Effector memory CD4-positive, alpha-beta T cell (primary cell): ENCODE measurements at places on chromosomes 3 and 15.

DNA sequence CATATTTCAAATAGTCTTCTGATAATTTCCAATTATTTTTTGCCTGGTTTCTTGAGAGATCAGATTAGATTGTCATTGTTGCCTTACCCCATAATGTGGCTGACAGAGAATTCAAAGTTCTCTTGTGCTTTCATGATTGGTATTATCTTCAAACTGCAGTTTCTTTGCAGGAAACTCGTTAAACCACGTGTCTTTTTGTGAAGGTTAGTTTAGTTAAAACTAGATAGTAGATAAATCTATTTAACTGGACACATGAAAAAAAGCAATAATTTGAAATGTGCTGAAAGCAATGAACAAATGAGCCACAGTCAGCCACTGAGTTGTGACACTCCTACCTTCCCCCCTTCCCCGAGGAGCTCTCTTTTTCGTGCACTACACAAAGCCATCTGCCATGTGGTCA lies 327.5 kb upstream of the UMPS start:
- DNase-seq: no peak
- no peaks in the 10 kb centered on the region for H3K4me1 ChIP-seq
- H3K27ac ChIP-seq: no peak overlapping the region
- no peaks in the 10 kb centered on the region for H3K36me3 ChIP-seq
- H3K4me3 ChIP-seq: no peak overlapping the region

DNA sequence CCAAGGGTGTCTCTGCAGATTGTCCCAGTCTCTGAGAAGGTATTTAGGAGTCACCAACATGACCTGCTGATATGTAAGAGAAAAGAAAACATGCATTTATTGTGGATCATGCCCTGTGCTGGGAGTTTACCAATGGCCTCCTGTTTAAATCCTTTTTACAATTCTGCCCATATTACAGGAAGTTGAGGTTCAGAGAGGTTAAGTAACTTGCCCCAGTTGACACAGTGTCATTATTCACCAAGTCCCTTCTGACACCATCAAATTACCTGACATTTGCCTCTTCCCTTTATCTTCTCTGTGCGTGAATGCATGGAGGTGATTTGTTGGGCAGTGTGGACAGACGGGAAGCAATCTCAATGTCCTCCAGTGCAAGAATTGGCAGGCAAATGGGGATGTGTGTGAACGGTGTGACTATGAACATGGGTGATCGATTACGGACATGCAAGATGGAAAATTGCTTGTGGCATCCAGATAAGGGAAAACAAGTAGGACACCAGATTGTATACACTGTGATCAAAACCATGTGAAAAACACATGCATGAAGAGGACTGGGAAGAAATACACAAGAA lies 27.3 kb downstream of the ZNF710 start:
- no peak overlapping the region for H3K27ac ChIP-seq
- no peak overlapping the region for H3K4me3 ChIP-seq
- H3K36me3 ChIP-seq: no peaks in the 10 kb centered on the region
- H3K27me3 ChIP-seq: no peaks in the 10 kb centered on the region

DNA sequence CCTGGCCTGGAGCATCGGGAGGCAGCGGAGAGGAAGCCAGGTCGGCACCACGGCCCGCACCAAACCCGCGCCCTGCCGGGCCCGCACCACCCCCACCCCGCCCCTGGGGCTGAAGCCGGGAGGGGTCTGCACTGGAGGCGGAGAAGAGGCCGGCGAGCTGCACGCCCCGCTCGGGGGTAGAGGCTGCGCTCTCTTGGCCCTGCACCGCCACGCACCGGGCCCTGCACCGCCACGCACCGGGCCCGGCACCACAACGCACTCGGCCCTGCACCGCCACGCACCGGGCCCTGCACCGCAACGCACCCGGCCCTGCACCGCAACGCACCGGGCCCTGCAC lies 41.4 kb downstream of the MUC20 start:
- H3K4me3 ChIP-seq: no peak overlapping the region
- H3K27me3 ChIP-seq: peaks cover 17% of the 10 kb centered on the region
- DNase-seq: no peak
- peaks cover 10% of the 10 kb centered on the region for H3K4me1 ChIP-seq
- no peak overlapping the region for H3K27ac ChIP-seq

DNA sequence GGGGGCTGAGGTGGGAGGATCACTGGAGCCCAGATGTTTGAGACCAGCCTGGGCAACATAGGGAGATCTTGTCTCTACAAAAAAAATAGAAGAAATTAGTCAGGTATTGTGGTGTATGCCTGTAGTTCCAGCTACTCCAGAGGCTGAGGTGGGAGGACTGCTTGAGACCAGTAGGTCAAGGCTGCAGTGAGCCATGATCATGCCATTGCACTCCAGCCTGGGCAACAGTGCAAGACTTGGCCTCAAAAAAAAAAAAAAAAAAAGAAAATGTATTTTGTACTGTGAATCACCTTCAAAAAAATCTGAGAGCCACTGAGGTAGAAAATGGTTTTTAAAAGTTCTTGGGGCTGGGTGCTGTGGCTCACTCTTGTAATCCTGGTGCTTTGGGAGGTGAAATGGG lies 4.6 kb downstream of the SNX4 start:
- no peaks in the 10 kb centered on the region for H3K27me3 ChIP-seq
- no peak for DNase-seq
- no peak overlapping the region for H3K27ac ChIP-seq
- peaks cover 14% of the 10 kb centered on the region for H3K4me1 ChIP-seq
- H3K4me3 ChIP-seq: no peak overlapping the region

DNA sequence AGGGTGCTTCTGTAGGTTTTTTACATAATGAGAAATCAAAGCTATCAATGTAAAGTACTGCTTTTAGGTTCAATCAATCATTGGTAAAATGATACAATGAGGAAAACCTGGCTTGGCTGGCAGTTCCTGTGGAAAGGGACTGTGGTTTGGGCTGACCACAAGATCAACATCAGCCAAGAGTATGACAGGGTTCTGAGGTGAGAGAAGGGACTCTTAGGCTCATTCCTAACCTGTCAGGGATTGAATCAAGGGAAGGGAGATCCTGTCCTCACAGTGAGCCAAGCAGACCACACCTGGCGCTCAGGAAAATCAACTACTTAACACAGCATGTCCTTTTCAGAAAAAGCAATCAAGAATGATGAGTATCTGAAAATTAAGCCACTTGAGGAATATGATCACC lies 111.1 kb downstream of the MAGI1 start:
- no peaks in the 10 kb centered on the region for H3K27me3 ChIP-seq
- DNase-seq: no peak
- H3K4me1 ChIP-seq: no peaks in the 10 kb centered on the region
- no peak overlapping the region for H3K27ac ChIP-seq
- no peak overlapping the region for H3K4me3 ChIP-seq
